Activated naive CD4-positive, alpha-beta T cell treated with anti-CD3 and anti-CD28 coated beads, Interleukin-2, amount 50 U/mL, for 16 hours (primary cell): ENCODE measurements at places on chromosomes 7 and 10.

- DNase-seq = no peak
These were observed 173.5 kb downstream of the KMT2E start for GRCh38 chr7:105187302-105188169.

GRCh38 chr7:75663302-75663907 is 75.3 kb downstream of the HIP1 start:
- no peak for DNase-seq

GRCh38 chr10:1156616-1156886 is 100.4 kb downstream of the WDR37 start:
- DNase-seq = no peak

- no peak for DNase-seq
These were observed 145.7 kb downstream of the SDK1 start for GRCh38 chr7:3446786-3447185.

- no peak for DNase-seq
These were observed 478.5 kb downstream of the KIF20B start for GRCh38 chr10:90179696-90180407.
